ENCODE measurements at places on chromosomes 2 and 18.

GRCh38 chr2:88614497-88615157 is 12.6 kb downstream of the EIF2AK3 start:
- DNase-seq = no peak

DNA sequence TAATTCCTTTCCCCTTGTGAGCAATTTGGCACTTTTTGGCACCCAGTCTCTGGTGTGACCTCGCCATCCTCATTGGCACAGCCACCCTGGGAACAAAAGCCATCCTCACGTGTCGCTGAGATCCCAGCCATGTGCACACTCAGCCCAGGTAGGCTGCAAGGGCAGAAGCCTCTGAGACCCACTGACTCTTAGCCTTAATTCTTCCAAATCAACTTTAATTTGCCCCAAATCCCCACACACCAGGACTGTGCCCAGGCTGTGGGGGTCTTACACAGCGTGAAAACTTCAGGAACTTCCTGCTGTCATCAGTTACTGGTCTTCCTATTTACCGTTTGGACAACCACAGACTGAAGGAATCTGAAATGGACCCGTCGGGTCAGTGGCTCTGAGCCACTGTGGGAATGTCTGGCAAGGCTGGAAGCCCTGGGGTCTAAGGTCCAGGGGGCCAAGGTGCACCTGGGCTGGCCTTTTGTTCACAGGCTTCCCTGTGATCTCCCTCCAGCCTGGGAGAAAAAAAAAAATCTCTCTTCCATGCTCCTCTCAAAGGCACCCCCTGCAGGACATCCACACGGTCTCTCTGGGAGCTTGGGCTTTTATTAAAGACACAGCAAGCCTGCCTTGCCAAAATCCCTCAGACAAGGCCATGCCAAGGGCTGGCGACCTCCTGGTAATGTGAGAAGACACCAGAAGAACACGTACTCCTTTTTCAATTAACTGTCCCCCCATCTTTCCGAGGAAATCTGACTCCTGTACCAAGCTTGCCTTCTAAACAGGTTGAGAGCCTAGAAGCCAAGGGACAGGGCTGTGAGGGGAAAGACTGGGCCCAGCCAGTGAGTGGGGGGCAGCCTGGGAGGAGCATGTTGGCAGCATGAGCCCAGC is 42.1 kb upstream of the LAPTM4A start:
- DNase-seq = peak; percentile 62

DNA sequence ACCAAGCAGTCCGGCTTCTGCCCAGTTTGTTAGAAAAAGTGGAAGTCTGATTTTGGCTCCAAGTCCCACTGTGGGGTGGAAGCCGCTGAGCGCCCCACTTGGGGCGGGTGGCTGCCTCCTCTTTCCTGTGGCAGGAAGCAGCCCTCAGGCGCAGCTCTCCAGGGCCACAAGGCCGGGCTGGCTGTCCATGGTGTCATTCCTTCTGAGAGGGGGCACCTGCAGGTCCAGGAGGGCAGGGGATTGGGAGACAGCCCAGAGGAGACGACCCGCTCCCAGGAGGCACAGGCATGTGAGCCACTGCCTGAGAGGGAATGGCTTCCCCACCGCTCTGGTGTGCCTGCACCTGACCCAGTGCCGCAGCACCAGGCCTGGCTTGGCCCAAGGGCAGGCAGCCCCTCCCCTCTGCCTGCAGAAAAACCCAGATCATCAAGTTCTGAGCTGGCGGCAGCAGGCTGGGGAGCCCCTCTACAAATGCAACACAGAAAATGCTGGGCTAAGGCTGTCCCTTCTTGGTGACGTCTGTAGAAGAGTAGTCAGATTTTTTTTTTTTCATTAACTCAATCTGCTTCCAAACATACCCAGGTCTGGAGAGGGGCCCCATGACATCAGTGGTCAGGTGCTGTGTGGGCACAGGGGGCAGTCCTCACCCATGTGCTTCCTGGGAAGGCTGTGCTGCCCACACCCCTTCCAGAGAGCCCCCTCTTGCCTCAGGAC is 38.4 kb downstream of the HS6ST1 start:
- no peak for DNase-seq

DNA sequence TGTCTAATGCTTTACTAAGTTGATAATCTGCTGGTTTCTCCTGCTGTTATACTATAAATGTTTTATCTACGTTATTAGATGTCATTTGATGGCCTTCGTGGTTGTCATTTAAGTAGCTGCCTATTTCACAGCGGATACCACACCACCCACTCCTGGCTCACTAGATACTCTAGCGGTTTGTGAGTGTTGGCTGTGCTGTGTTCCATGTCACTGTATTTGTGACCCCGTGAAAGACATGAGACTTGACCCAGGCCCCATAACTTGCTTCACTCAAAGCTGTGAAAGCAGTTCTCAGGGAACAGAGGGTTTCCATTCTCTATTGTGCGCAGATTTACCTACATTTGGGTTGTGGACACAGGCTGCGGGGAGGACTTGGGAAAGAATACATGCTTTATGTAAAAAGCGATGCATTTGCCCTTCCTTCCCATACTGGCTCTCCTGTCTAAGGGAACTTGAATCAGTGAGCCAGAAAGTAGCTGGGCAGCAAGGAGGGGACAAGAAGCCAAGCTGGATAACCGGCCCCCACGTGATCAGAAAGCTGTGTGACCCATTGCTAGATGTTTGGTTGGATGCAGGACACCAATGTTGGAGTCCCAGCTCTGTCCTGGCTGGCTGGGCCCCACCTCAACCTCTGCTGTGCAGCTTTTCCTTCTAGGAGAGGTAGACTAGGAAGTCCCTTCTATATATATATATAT is 52.2 kb downstream of the PLB1 start:
- DNase-seq = no peak

- peak; percentile 38 for DNase-seq
Measured at GRCh38 chr2:85768713-85769112, 14.9 kb downstream of the ATOH8 start.

DNA sequence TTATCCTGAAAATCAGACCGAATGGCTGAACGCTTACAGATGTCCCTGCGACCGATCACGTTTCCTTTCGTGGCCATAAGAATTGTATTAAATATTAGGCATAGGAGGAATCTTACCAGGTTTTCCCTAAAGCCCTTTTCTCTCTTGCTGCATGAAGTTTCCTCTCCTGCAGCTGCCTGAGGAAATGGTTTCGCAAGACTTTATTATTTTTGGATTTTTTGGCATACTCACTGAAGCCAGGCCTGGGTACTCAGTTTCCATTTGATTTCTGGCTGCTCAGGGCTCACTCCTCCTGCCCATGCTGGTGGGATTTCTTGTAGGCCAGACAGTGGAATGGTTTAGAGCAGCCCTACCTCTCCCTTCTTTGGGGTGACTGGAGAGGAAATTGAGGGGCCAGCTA is 114.0 kb downstream of the KLHL29 start:
- no peak for DNase-seq

GRCh38 chr2:129803871-129804270 is 175.6 kb upstream of the RAB6C start:
- DNase-seq = no peak

DNA sequence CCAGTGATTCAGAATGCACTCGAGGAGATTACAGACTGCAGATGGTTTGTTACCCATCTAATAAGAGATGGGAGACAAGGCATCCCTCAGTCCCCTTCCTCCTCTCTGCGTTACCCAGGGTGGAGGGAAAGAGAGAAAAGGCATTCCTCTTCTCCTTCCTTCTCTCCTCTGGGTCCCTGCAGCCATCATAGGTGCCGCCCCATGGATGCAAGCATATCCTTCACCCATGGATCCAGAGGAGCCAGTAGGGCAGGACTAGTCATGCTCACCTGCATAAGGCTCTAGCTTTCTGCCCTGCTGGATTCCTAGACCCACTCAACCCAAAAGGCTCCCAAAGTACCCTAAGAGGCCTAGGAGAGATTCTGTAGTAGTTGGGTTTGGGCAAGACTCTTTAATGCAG is 20.4 kb downstream of the CMPK2 start:
- no peak for DNase-seq

GRCh38 chr2:73237168-73237567 is 3.1 kb downstream of the CCT7 start:
- no peak for DNase-seq

- no peak for DNase-seq
Measured at GRCh38 chr2:218000136-218000535, 2.7 kb downstream of the TNS1 start.

DNA sequence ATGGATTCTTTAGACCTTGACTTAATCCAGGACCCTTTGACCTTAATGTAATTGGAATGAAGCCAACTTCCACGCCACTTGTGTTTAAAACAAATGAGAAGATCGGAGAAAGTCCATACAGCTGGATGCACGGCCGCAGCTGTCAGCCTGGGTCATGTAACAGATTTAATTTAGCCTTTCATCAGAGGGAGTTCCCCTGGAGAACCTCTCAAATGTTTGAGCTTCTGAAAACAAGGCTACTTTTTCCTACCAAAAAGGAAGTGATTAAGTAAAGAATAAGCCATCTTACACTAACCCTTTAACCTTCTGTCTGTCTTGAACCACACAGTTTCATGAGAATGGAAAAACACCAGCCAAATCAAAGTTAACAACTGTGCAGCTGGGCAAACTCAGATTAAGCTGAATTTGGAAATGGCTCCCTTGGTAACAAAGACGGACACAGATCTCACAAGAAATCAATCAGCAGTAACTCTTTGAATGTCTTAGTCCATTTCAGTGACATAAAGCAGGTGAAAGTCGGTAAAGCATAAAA is 103.6 kb downstream of the DOCK10 start:
- DNase-seq = peak; percentile 100

GRCh38 chr18:27887711-27888495 is 289.0 kb downstream of the CDH2 start:
- no peak for DNase-seq

All from SK-N-DZ (cell line).